ENCODE measurements at places on chromosomes 16 and 17.

DNA sequence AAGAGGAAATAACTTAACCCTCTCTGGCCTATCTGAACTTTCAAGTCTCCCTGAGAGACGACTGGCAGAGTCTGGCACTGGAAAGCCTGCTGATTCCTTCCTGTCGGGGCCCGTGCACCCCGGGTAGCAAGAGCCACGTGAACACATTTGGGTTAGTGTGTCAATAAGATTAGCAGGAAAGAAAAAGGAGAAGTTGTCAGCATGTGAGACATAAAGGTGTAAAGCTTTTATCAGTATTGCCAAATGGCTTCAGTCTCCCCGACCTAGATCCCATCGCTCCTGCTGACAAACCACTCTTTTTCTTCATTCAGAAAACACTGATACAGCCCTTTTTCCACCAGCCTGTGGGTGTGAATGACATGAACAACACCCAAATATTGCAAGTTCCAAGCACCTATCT, 74.4 kb downstream of the CCT6B start:
- no peak for DNase-seq

DNA sequence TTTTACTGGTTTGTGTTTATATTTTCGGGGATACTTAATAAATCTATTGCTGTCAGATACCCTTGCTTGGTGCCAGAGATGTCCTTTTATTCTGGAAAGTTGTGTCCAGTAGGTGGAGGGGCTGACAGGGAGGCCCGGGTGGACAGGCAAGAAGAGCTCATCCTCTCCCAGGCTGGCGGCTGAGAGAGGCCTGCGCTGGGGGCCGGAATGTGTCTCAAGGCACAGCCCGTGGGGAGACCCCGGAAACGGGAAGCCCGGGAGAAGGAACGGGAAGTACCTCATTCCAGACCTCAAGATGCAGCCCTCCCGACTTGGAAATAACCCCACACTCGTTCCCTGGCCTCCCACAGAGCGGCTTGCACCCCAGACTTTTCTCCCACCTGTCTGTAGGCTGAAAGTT, 12.5 kb upstream of the DEF8 start:
- no peak for DNase-seq

GRCh38 chr17:33515974-33516373, 222.9 kb upstream of the ASIC2 start:
- no peak for DNase-seq

DNA sequence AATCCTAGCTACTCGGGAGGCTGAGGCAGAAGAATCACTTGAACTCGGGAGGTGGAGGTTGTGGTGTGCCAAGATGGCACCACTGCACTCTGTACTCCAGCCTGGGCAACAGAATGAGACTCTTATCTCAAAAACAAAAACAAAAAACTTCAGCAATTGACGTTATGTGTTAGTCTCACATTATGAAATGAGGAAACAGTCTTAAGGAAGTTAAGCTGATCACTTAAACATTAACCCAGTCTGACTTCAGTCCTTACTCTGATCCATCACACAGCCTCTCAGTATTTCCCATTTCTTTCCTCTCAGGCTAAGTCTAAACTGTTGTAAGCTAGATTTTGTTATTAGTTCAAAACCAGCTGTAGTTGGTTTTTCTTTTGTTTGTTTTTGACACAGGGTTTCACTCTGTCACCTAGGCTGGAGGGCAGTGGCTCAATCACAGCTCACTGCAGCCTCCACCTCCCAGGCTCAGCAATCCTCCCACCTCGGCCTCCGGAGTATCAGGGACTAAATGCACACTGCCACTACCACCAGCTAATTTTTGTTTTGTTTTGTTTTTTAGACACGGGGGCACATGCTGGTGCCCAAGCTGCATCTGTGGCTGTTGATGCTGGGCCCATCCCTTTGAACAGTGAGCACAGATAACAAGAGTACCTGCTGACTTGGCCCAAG, 6.3 kb downstream of the JPT1 start:
- DNase-seq = no peak

DNA sequence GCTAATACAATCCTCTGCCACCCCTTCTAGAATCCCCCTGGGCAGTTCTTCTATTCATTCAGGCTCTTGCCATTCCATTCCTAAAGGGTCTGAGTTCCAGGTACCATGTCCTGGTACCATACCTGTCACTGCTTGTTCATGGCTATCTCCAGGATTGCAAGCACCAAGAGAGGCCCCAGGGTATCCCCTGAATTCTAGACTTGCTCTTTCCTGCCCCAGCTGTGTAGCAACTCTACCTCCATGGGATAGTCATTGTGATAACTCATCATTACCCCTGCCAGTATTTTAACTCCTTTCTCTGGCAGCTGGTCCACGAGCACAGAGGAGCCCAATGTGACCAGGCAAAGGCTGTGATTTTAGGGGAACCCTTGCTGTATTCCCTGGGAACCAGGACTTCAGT, 143.7 kb upstream of the CDH5 start:
- DNase-seq = no peak

DNA sequence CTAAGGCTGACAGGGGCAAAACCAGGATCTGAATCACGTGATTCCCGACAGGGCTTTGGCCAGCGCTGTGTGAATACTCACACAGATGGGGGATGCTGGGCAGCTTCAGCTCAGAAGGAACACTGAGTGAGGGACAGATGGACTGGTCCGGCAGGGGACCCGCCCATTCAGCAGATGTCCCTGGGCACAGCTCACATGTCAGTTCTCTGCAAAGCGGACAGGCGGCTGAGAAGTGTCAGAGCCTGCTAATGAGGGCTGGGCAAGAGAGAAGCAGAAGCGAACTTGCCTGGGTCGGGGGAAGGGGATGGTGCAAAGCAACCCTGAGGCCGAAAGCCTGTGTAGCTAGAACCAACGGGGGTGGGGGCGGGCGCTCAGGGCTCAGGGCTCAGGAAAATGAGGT, 11.9 kb upstream of the GLIS2 start:
- DNase-seq = no peak

DNA sequence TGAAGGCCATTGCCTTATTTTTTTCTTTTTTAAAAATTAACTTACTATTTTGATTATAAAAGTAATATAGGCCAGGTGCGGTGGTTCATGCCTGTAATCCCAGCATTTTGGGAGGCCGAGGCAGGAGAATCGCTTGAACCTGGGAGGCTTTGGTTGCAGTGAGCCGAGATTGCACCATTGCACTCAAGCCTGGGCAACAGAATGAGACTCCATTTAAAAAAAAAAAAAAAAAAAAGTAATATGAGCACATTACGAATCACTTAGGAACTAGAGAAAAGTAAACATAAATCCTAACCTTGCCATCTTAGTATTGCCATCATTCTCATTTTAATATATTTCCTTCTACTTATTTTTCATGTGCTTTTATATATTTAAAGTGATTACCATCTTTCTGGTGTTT, 12.9 kb upstream of the TACO1 start:
- DNase-seq = no peak

GRCh38 chr16:64361753-64362152, 760.1 kb downstream of the CDH11 start:
- DNase-seq = no peak

All from activated naive CD4-positive, alpha-beta T cell (primary cell).